ENCODE measurements at places on chromosomes 3 and 15. TPM values are rescaled to one million over a fixed set of nuclear protein-coding genes. Genes with fewer than 3 reads are reported as not detected.

DAPK2 gene
- total RNA-seq = 1.1 TPM

TMEM207 gene
- not detected for total RNA-seq

TRAT1 gene
- total RNA-seq = not detected

CSTA gene
- not detected for total RNA-seq

YEATS2 gene
- 35.4 TPM for total RNA-seq

ZNF660 gene
- 1.7 TPM for total RNA-seq

AADACL2 gene
- total RNA-seq = not detected
